ENCODE measurements at places on chromosomes 1 and 21.

GRCh38 chr1:31183927-31184554 is 55.6 kb downstream of the NKAIN1 start:
- DNase-seq: peak; percentile 21

GRCh38 chr1:234214911-234215892 is 158.1 kb upstream of the COA6 start:
- DNase-seq: no peak

DNA sequence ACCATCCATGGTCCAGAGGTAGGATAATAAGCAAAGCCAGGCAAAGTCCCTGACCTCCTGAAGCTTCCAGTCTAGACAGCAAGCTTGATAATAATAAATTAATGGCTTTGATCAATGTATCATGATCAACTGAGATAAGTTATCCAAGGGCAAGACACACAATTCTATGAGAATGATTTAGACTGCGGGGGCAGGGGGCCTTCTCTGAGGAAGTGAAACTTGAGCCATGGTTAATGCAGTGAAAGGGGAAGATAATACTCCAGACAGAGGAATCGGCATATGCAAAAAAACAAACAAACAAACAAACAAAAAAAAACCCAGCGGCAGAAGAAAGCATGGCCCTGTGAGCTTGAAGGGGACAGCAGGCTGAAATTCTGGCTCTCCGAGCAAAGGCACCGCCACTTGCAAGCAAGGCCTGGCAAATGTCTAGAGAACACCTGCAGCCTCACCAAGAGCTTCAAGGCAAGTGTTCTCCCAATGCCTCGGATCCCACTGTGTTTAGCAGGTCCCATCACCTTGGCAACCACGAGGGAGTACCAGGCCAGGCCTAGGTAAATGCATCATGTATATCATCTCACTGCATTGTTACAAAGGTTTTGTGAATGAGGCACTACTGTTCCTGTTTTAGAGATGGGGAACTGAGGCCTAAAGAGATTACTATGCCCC is 24.9 kb downstream of the CSMD2 start:
- no peak for DNase-seq

GRCh38 chr1:202858331-202858730 is 30.6 kb downstream of the RABIF start:
- DNase-seq: peak; percentile 82

DNA sequence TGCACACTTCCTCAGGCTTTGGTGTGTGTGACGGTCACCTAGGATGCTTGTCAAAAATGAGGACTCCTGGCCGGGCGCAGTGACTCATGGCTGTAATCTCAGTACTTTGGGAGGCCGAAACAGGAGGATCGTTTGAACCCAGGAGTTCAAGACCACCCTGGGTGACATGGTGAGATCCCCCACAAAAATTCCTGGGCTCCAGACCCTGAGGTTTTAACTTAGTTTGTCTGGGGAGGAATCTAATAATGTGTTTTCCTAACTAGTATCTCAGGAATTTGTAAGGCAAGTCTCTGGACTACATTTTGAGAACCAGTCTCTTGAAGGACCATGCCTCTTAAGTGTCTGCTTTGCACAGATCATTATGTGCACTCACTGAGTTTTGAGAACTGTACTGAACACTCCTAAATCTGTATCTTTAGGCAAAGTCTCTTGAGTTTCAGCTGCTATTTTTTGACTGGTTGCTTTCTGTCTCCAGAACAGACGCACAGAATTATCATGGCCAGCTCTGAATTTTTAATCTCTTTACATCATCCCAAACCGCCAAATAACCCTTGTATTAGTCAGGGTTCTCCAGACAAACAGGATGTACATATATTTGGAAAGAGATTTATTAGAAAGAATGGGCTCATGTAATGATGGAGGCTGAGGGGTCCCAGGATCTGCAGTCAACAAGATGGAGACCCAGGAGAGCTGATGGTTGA is 45.5 kb upstream of the VANGL1 start:
- DNase-seq: peak; percentile 20

DNA sequence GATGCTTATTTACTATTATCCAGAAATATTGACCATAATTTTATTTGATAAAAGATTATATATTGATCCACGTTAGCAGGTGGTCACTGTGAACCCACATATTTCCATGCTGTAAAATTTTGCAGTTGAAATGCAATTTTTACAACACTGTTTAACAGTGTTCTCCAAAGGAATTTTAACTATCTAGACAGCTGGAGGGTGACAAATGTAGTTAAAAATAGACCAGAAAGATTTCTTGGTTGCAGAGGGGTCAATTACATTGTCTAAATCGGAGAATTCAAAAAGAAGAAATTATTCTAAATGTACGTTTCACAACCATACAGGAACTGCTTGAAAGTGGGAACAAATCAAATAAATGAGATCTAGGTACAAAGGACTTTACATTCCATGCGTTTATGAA is 625.2 kb upstream of the NCAM2 start:
- DNase-seq: no peak

DNA sequence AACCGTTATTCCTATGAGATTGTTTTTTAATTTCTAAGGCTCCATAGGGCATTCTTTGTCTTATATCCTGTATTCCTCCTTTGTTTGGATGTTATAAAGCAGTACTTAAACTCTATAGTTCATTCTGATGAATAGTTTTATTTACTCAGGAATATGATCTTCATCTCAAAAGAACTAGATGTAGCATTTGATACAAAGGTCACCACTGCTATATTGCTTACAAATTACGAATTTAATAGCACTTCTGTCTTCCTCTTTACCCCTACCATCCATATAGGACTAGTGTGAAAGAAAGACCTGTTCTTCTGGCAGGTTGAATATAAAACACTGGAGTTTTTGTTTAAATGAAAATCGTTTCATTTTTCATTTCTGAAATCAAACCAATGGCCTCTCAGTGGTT is 468.1 kb upstream of the CXADR start:
- DNase-seq: no peak

GRCh38 chr21:14862794-14863720 is 201.7 kb downstream of the NRIP1 start:
- no peak for DNase-seq

- no peak for DNase-seq
These were observed 21.4 kb upstream of the SMAP2 start for GRCh38 chr1:40352126-40352525.

- DNase-seq: peak; percentile 46
These were observed 7.0 kb upstream of the TRIM45 start for GRCh38 chr1:117128323-117129079.

DNA sequence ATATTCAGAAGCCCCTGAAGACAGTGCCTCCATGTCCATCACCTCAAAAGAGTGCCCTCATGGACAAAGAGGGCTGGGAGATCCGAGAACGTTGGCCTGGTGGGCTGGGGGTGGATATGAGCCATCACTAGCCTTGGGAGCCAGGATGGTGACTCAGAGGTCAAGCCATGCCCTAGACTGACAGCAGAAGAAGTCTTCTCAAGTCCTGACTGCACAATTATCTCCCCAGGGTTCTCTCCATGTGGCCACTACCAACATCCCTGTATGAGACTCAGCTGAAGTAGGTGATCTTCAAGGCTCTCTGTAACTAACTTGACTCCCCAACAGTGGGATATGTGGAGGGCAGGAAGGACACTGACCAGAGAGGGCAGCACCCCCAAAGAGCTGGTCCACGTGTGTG is 7.1 kb upstream of the USF1 start:
- DNase-seq: no peak

Measured in AG10803 (cell line).